ENCODE measurements at places on chromosomes 2 and 18.

GRCh38 chr2:27795093-27795834 is 23.7 kb downstream of the MRPL33 start:
- DNase-seq = no peak

DNA sequence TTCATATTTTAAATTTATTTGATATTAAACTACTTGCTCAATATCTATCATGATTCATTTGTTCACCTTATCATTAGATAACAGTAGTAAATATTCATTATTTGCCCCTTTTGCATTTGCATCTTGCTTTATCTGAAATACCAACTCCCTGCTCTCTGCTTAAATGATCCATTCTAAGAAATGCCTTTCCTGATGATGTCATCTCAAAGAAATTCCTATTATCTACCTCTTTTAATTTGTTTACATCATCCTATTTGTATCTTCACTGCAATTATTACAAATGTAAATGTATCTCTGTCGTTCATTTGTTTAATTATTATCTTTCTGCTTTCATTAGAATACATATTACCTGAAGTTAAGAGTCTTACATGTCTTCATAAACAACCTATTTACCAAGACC is 549.9 kb downstream of the CBLN2 start:
- no peak for DNase-seq

DNA sequence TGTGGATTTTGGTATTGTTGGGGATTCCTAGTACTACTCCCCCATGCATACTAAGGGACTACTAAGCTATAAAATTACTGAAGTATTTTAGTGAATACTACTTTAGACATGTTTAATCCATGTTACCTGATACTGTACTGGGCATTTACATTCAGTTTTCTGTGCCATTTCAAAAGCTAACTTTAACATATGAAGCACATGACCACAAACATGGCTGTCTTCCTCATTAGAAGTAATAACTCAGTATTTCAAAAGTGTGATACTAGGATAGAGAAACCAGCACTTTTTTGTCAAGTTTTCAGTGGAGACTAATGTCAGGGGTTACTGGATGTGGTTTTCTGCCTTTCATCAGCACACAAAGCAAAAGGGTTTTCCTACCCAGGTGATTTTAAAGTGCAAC is 27.9 kb downstream of the WDR33 start:
- DNase-seq = no peak

- no peak for DNase-seq
Measured at GRCh38 chr2:191869178-191869577, 22.3 kb upstream of the CAVIN2 start.

- DNase-seq = no peak
Measured at GRCh38 chr2:143514413-143514812, 385.2 kb downstream of the ARHGAP15 start.

GRCh38 chr2:174835797-174836255 is 71.6 kb upstream of the CHRNA1 start:
- DNase-seq = peak; percentile 99

DNA sequence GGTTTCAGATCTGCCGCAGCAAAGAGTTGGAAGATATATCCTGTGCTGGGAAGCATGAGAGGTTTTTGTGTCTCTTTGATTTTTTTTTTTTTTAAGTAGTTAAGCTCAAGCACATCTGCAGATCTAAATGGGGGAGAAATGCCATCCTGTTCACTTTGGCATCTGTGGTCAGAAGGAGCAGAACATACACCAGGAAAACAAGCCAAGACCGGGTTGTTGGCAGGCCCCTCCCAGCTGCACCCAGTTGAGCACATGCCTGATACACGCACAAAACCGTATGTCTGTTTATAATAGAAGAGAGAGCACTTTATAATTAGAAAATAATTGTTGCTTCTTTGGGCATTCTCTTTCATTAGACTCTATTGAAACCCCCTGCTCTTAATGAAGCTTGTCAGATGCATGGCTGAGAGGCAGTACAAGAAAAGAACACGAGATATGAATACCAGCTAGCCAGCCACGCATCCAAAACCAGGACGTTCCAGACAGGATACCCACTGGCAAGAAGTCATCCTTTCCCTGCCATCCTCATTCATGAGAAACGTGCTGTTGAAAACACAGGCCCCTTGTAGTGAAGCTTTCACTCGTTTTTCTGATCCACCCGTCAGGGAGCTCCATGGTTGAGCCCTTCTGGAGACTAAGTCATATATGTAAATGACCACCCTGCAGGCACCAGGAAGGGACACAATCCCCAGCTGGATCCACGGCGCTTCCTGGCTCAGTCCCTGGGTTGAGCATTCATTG is 152.2 kb downstream of the ALPK2 start:
- DNase-seq = no peak

- peak; percentile 74 for DNase-seq
Measured at GRCh38 chr2:216710551-216711301, 15.4 kb upstream of the IGFBP5 start.

GRCh38 chr18:66724664-66725356 is 120.9 kb upstream of the CDH19 start:
- no peak for DNase-seq

DNA sequence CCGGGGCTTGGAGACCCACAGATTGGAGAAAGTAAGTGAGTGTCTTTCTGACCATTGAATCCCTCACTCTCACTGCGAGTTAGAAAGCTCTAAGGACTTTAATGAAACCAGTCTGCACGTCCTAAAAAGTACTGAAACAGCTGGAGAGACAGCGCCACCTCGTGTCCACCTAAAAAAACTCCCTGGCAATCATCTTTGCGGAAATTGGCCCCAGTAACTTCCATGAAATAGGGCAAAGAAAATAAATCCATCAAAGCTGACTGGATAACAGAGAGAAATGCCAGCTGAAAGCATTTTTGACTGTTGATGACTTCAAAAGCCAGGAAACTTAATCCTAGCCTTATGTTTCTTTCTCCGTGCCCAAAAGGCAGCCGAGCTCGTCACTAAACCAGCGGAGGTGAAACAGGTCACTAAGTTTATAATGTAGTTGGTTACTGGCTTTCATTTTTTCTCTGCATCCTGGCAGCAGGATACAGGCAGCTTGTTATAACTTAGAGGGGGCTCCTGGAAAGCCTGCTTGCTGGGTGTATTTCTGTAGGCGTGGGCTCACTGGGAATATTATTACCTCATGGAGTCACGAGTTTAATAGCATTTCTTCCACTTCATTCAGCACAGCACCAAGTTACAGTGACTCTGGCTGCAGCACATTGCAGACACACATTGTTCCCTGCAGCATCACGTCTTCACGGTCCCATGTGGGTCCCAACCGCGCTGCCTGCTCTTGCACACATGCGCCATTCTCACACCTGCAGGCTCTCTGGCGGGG is 266.5 kb downstream of the HRH4 start:
- peak; percentile 71 for DNase-seq

DNA sequence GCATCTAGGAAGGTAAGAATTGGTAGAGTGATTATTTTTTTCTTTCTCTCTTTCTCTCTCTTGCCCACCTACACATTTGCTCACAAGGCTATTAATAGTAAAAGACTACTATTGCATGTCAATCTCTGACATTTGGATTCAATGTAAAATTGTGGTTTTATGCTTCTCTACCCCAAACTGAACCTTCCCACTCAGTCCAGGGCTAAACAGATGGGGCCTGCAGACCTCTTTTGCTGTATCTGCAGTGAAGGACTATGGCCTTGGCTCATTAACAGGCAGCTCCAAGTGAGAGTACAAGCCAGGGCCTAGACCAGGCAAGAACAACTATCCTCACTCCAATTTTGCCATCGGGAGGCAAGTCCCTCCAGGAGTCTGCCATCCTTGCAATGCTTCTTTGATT is 68.3 kb upstream of the ARL4C start:
- DNase-seq = peak; percentile 39

DNA sequence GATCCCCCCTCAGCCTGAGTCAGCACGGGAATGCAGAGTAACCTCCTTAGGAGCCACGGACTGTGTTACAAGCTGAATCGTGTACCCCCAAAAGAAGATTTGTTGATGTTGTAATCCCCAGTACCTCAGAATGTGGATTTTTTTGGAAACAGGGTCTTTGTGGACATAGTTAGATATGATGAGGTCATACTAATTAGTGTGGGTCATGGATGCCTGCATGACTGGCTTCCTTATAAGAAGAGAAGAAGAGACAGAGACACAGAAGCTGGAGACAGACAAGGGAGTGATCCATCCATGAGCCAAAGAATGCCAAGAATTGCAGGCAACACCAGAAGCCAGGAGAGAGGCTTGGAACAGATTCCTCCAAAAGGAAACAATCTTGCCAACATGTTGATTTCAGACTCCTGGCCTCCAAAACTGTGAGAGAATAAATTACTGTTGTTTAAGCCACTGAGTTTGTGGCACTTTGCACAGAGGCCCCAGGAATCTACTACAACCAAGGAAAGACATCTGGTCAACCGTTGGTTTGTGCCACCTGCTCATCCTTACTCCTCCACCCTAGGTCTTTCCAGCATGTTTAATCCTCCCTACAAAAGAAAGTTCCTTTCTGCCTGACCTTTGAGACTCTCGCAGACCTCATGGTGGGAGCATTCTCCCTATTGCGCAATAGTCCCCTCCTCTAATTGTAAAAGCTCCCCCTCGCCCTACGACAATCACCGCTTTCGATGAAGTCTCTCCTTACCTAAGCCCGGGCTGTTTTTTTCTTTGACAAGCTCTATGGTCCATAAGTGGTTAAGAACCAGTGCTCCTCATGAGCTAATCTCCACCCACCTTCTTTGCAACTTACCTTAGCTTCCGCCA is 91.6 kb downstream of the DNER start:
- DNase-seq = no peak

DNA sequence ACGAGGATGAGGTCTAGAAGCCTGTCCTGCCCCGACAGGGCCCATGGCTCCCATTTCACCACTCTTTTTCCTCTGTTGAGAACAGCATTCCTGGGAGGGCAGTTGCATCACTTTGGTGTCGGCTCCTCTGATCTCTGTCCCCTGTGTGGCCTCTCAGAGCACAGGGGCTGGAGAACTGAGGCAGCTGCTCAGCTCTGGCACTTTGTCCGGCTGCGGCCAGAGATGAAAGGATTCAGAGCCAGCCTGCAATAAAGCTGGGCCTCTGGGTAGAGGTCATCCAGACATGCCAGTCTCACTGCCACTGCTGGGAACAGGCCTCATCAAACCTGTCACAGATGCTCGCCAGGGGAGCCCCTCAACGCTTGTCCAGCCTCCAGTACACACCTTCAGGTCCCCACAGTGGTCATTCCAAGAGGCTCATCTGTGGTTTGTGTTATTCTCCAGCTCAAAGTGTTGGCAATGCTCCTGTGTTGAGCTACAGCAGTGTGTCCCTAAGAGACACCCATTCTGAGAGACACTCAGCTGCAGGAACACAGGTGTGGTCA is 13.1 kb upstream of the ROCK2 start:
- DNase-seq = peak; percentile 24

DNA sequence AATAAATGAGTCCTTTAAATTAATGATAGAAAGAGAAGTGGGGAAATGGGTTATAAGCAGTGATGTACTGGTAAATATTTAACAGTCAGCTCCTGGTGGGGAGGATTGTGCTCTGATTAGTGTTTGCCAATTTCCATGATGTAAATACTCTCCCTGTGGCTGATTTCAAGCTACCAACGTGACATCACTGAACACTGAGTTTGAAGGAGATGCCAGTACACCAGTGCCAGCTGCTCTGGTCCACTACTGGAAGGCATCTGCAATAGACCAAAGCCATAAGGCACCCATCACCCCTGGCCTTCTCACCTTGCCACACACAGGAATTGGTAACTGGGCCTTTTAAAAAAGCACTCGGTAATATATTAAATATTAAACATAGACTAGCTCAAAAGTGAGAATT is 77.7 kb downstream of the TGOLN2 start:
- no peak for DNase-seq

GRCh38 chr2:99279969-99280695 is 20.9 kb downstream of the LYG1 start:
- no peak for DNase-seq

GRCh38 chr18:7646174-7646886 is 79.2 kb downstream of the PTPRM start:
- DNase-seq = no peak

DNA sequence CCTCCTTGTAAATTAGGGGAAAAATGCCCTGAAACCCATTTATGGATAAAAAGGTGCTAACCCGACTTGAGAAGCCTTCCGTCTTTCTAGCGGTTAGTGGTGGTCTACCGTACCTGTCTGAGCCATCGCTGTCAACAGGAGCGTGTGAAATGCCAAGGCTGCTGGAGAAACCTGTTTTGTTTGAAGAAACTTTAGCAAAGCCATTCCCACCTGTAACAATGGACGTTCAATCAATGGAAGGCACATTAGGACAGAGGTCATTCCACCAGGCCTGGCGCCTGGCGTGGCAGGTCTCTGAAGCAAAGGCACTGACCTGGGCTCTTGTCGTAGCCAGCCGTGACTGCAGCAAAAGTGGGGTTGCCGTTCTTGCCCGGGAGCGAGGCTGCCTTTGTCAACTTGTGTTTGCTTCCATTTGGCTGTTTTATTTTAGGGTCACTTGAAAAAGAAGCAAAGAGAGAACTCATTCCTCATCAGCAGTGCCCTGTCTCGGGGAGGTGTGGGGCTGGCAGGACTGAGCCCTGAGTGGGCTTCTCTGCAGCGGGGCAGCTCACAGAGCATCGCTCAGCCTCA is 47.2 kb downstream of the ZAP70 start:
- no peak for DNase-seq

- no peak for DNase-seq
Measured at GRCh38 chr2:46787364-46787763, 128.2 kb downstream of the MCFD2 start.

GRCh38 chr2:28955467-28955866 is 25.6 kb upstream of the TOGARAM2 start:
- DNase-seq = no peak

- DNase-seq = no peak
Measured at GRCh38 chr2:150702791-150703190, 215.3 kb upstream of the RND3 start.

DNA sequence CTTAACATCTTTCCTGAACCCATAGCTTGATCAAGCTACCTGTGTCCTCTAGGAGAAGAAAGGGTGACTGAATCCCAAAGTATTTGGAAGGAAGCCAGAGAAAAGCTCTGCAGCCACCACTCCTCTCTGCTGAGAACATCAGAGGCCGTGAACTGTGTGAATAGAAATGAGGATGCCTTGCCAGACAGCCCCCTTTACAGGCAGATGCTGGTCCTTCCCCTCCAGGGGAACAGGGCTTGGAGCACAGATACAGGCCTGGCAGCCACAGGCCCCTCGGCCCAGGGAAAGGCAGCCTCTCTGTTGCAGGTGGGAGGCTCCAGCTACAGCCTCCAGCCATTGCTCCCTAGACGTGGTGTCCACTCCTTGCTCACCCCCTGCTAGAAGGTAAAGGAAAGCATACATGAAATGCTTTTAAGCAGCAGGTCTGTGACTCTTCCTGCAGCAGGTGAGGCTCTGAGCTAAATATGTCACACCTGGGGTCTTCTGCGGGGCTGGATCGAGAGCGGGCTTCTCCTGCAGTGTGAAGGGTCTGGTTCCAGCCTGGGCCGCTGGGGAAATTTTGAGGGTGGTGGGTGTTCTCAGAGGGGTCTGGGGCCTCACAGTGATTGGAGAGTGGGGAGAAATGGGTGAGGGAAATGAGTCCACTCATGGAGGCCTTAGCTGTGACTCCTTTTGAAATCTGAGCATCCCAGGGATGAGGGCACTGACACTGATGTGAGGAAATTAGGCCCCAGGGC is 234.0 kb downstream of the KLHL29 start:
- DNase-seq = peak; percentile 48

Data from fibroblast of skin of abdomen (primary cell).